ENCODE measurements at places on chromosomes 5 and 9.

GRCh38 chr5:159955056-159955624, 38.9 kb downstream of the ADRA1B start:
- no peak for DNase-seq

GRCh38 chr5:160935776-160936175, 83.8 kb upstream of the ATP10B start:
- no peak for DNase-seq

DNA sequence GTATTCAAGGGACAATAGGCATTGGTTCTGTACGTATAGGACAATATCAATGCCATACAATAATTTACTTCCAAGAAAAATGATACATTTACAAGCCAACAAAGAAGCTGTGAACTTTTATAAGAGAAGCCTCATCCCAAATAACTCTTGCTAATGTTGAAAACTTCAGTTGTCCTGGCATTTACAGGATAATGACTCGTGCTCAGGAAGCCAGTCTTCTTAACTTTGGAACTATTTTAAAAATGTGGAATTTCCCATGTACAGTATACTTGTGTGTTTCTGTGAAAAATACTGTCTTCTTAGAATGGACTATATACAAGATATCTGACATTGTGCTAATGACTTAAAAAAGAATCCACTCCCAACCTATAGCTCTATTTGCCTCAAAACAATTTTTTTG, 1479.3 kb upstream of the CDH9 start:
- DNase-seq: no peak

DNA sequence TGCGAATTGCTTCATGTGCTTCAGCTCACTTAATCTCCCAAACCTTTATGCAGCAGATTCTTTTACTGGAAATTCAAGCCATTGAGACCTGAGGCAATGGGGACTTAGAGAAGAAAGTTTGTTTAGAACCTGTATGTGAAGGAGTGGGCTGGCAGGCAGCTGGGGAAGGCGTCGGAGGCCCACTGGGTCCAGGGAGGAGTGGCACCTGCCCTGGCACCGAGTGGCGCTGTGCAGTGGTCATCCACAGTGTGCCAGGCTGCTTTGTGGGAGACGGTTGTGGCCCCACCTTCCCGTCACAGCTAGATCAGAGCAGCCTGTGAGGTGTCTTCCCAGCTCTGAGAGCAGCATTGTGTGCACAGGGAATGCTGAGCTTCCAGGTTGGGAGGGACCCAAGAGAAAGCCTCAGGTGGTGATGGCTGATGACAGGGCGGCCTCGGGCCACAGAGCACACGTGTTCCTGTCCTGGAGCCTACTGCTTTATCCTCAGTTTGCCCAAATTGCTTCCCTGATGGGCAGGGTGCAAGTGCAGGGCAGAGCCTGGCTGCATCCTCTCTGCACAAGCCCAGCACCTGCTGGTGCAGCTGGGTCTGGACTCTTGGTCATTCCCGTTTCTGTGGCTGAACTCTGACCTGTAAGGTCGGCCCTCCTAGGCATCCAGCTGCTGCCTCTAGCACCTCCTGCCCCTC, 175.2 kb downstream of the CACNA1B start:
- DNase-seq: no peak

GRCh38 chr9:18229992-18230676, 243.8 kb upstream of the ADAMTSL1 start:
- DNase-seq: no peak

All from activated gamma-delta T cell treated with Interleukin-2 at 50 U/mL for 16 hours (primary cell).